SK-N-SH (cell line): ENCODE measurements at places on chromosomes 1 and 21. TPM values are rescaled to one million over a fixed set of nuclear protein-coding genes. Genes with fewer than 3 reads are reported as not detected.

Gene CFAP57
- polyA plus RNA-seq, result 0.36 and 0.60 TPM in 2 replicates

Gene BSDC1
- polyA plus RNA-seq, result 51.0 and 65.7 TPM in 2 replicates

Gene C1orf167
- polyA plus RNA-seq, result 0.10 TPM in 1 of 2 replicates, not detected in the other

Gene FTCD
- polyA plus RNA-seq, result 0.33 and 0.37 TPM in 2 replicates

Gene CENPF
- polyA plus RNA-seq, result 14.5 and 14.9 TPM in 2 replicates

GRCh38 chr1:33349778-33350610 is 29.1 kb upstream of the A3GALT2 start:
- peak; percentile 98 for DNase-seq

GRCh38 chr1:161954050-161954449 is 69.6 kb downstream of the OLFML2B start:
- DNase-seq, result no peak

GRCh38 chr1:46423574-46424240 is 29.6 kb downstream of the FAAH start:
- DNase-seq, result no peak

DNA sequence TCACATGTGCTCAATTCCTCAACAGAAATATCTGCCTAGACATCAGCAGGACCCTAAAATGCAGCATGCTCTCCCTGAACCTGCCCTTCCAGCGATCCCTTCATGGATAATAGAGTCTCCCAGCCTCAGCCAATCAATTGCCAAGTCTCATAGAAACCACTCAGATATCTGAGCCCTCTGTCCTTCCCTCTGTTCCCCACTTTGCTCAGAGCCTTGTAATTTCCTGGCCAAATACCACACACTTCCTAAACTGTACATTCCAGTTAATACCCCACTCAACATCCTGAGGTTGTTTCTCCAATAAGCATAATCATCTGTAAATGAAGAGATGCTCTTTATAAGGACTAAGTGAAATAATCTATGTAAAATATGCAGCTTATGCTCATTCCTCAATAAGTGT is 59.3 kb upstream of the PTGFRN start:
- no peak for DNase-seq

DNA sequence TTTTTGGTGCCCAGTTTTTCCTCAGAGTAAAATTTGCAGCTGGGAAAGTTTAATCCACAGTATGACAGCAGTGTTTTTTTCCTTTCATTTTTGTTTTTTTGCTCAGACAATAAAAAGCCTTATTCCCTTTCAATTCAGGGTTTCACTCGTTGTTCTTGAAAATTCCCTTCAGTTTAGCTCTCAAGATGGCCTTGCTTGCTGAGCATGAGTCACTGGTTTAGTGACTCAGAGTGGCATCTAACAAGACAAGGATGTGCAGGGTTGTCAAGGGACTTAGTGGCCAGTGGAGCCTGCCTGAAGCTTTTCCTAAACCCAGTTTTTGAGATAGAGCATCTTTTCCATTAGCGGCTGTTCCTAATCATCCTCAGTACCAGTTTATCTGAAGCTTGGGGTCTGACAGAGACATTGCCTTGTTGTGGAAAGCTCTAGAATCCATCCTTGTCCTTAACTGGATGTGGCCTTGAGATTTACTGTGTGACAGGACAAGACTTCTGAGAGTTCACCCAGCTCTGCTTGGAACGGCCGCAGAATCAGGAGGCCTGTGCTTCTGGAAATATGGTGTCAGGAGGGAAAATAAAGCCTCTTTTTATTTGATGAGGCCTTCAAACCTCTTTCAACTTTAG is 48.4 kb upstream of the DNAJC6 start:
- DNase-seq, result no peak

DNA sequence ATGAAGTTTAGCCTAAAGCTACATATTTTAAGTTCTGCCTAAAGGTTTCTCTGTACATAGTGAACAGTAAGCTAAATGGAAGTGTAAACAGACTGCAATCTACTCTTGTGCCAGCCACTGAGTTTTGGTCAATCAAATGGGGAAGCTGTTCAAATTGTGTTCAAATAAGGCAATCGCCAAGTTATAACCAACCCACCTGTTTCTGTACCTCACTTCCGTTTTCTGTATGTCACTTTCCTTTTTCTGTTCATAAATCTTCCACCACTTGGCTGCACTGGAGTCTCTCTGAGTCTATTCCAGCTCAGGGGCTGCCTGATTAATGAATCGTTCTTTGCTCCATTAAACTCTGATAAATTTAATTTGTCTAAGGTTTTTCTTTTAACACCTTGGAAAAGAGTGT is 10.8 kb upstream of the THEM4 start:
- no peak for DNase-seq

GRCh38 chr1:231857609-231858135 is 231.1 kb downstream of the DISC1 start:
- no peak for DNase-seq

DNA sequence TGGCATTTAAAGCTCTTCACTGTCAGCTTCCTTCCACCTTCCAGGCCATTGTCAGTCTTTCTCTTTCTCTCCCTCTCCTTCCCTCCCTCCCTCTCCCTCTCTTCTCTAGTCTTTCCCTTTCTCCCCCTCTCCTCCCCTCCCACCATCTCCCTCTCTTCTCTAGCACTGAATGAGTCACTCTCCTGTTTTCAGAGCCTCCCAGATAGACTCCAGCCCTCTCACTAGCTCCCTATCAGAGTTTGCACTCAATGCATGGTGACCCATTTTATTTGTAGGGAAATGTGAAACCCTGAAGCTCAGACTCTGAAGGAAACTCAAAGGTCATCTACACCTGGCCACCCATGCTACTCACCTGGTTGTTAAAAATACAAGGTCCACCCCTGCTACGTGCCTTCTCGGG is 4.4 kb upstream of the MATN1 start:
- DNase-seq, result no peak

GRCh38 chr1:167714098-167714438 is 7.7 kb upstream of the MPZL1 start:
- DNase-seq, result no peak

DNA sequence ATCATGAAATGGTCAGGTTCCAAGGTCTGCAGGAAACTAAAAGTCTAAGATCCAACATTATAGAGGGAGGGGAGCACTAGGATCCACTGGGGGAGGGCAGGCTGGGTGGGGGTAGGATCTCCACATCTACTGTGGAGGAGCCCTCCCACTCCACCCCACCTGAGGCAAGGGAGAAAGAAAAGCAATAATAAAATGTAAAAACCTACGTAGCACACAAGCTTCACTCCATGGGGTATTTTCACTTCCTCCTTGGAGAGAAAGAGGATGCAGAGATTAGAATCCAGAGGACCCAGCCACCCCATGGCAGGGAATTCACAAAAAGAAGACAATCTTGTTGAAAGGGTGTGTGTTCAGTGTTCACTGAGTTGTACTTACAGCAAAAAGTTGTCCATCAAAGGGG is 14.4 kb downstream of the SPOCD1 start:
- no peak for DNase-seq

- DNase-seq, result no peak
These were observed 69.6 kb upstream of the GJB5 start for GRCh38 chr1:34685225-34685624.

- DNase-seq, result no peak
These were observed 386.6 kb upstream of the POU3F1 start for GRCh38 chr1:38433084-38433722.

GRCh38 chr1:212754680-212755079 is 36.9 kb downstream of the NSL1 start:
- peak; percentile 69 for DNase-seq

GRCh38 chr21:28789523-28789922 is 203.2 kb downstream of the LTN1 start:
- DNase-seq, result peak; percentile 22

- no peak for DNase-seq
These were observed 71.3 kb downstream of the GRIK3 start for GRCh38 chr1:36963006-36963405.

DNA sequence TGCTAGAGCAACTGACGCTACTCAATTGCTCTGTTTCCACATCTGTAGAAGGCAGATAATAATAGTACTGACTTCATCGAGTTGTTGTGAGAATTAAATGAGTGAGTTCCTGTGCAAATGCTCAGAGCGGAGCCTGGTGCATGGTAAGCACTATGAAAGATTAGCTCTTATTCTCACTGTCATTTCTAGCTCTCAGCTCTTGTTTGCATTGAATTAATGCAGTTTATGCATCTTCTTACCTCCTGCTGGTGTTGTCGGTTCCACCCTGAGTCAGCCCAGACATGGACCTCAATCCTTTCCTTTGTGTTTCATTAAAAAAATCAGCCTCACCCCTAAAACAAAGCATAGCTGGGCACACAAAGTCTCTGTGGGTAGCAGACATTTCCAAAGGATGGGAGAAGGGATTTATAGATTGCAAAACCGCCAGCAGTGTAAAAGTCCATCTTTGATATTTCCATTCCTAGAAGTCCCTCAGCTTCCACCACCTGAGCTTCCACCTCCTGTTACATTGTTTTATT is 254.4 kb upstream of the CSF3R start:
- DNase-seq, result no peak

- DNase-seq, result no peak
These were observed 44.9 kb downstream of the GFI1 start for GRCh38 chr1:92441697-92442342.

- DNase-seq, result no peak
These were observed 856 bp downstream of the AVPR1B start for GRCh38 chr1:206116191-206116872.

GRCh38 chr1:173257805-173258204 is 50.7 kb upstream of the TNFSF4 start:
- no peak for DNase-seq

DNA sequence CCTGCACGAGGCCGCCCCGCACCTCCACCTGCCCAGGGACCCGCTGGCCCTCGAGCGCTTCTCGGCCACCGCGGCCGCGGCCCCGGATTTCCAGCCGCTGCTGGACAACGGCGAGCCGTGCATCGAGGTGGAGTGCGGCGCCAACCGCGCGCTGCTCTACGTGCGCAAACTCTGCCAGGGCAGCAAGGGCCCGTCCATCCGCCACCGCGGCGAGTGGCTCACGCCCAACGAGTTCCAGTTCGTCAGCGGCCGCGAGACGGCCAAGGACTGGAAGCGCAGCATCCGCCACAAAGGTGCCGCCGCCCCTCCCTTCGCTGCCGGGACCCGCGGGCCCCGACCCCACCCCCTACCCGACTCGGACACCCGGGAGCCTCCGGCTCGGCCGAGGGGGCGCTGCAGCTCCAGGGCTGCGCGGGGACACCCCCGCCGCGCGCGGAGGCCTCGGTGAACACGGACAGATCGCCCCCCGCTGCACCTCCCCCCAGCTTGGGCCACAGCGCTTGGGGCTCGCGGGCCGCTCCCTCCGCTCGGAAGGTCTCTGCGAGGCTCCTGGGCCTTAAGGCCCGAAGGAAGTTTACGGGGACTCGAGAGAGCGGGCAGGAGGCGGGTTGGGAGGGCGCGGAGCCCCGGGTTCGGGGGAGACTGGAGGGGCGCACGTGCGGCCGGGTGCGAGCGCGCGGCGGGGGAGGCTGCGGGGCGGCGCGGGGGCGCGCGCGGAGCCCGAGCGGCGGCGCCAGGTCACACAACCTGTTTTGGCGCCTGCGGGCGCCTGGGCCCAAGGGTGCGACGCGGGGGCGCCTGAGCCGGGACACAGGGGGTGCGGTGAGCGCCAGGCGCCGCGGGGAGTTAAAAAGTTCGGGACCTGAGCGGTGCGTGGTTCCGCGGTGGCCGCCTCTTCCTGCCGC is 1.2 kb downstream of the SAMD11 start:
- DNase-seq, result peak; percentile 74

GRCh38 chr1:195306281-195306680 is 1302.0 kb downstream of the KCNT2 start:
- no peak for DNase-seq

DNA sequence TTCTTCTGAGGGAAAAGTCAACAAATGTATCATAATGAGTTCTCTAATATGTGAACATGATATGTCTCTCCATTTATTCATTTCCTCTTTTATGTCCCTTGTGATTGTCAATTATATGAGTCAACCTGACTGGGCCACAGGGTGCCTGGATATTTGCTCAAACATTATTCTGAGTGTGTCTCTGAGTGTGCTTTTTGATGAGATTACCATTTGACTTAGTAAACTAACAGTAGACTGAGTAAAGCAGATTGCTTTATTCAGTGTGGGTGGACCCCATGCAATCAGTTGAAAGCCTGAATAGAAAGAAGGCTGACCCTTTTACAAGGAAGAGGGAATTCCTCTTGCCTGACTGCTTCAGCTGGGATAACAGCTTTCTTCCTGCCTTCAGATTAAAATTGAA is 142.6 kb downstream of the SLC35F3 start:
- DNase-seq, result no peak

DNA sequence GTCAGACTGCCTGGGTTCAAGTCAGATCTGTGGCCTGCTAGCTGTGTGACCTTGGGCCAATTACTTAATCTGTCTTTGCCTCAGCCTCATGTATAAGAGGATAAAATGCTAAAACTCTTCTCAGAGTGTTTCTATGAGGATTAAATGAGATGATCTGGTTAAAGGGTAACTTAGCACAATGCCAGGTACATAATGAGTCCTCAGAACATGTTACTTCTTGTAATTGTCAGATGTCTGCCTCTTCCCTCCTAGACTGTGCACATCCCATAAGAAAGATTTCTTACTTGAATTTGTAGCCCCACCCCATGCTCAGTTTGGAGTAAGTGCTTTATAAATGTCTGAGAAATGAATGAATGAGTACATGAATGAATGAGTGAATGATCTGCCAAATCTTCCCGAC is 34.6 kb upstream of the HIVEP3 start:
- DNase-seq, result no peak

DNA sequence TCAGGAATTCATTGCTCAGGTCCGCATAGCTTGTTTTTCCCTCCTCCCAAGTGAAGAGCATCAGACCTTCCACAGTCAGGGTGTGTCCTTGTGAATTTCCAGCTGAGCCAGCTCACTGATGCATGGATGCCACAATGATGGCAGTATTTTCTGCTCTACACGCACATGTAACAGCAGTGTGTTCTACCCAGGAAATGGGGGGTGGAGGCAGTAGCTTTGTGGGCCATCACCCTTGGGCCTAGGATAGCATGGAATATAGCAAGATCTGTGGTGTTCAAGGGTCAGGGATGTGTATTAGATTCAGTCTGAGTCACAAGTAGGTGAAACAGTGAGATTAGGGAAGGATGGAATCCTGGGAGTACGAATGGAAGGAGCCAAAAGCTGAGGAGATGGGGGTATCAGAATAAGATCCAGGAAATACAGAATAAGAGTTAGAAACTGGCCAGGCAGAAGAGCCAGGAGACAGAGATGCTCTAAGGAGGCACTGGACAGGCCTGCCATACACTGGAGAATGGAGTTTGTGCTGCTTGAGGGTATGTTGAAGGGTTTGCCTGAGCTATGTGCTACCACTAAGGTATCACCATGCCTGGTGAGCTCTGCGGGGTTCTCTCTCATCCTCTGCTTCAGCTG is 90.6 kb upstream of the CNIH3 start:
- DNase-seq, result no peak
